RWPE1 (cell line): ENCODE measurements at places on chromosomes 2 and 18.

- DNase-seq, result no peak
These were observed 76.9 kb upstream of the SMAD2 start for GRCh38 chr18:48007381-48007780.

DNA sequence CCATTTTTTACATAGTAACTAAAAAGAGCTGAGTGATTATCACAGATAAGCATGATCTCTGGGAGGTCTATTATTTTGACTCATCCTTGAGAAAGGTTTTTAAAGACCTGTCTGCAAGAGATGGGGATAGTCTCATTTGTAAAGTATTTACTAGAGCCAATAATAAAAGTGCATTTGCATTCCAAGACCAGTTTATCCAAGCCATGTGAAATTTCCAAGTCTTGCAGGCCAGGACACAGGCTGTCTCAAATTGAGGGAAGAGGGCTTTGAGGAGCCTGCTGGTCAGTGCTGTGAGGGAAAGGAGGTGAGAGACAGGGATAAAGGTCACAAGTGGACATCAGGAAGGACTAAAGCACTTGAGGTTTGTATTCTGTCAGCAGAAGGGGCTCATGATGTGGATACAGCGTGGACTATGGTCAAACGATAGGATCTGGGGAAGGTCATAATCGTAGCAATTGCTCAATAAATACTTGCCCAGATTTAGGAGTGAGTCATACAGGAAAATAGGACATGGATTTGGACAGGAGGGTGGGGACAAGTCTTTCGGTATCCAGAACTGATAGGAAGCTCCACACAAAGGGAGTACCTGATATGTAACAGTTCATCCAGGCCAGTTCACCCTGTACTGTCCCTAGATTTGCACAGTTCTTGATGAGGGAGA lies 6.6 kb upstream of the CDH2 start:
- DNase-seq, result no peak

- no peak for DNase-seq
These were observed 32.3 kb downstream of the FEZ2 start for GRCh38 chr2:36565712-36566111.

- no peak for DNase-seq
These were observed 76.4 kb downstream of the RHOB start for GRCh38 chr2:20523073-20523798.
